ENCODE measurements at places on chromosomes 2 and 18.
A peak's percentile ranks its signal among the peaks of the same experiment; 100 is the strongest.

- DNase-seq: no peak
These were observed 23.0 kb upstream of the CPS1 start for GRCh38 chr2:210533389-210533788.

DNA sequence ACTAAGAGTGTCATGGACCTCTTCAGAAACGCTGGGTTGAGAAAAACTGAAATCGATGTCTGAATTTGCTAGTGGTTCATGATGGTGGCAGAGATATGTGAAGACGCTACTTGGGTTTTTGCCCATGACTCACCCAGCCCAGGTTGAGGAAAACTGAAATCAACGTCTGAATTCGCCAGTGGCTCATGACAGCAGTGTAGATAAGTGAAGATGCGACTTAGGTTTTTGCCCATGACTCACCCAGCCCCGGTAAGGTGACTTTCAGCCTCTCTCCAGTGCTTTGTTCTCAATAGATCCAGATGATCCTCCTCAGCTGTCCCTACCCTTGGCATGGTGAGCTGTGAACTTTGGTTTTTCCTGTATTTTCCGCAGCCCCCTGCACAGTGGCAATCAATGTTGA lies 105.3 kb upstream of the SIX3 start:
- DNase-seq: no peak

- no peak for DNase-seq
These were observed 110.3 kb upstream of the WDSUB1 start for GRCh38 chr2:159396799-159397198.

- no peak for DNase-seq
These were observed 104.7 kb upstream of the PKDCC start for GRCh38 chr2:41943159-41943558.

- no peak for DNase-seq
These were observed 835.3 kb downstream of the EPHA4 start for GRCh38 chr2:220736778-220737177.

- DNase-seq: no peak
These were observed 217.0 kb downstream of the C1D start for GRCh38 chr2:67845621-67846369.

DNA sequence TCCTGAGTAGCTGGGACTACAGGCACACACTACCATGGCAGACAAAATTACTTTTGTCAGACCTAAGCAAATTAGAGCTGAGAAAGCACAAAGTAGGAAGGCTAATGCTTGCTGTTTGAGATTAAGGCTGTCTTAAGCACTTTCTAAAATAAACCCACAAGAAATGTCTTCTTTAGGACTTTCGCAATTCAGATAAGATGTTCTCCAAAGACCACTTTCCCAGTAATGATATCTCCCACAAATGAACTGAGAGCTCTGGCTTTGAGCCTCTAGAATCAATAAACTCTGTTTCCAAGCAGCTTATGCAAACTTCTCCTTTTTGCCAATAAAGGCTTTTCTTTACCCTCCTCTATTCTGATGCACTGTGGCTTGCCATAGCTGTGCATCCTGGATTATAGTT lies 32.0 kb upstream of the GALNT1 start:
- peak; percentile 49 for DNase-seq

- no peak for DNase-seq
These were observed 2129.4 kb upstream of the PIK3C3 start for GRCh38 chr18:39825485-39826150.

DNA sequence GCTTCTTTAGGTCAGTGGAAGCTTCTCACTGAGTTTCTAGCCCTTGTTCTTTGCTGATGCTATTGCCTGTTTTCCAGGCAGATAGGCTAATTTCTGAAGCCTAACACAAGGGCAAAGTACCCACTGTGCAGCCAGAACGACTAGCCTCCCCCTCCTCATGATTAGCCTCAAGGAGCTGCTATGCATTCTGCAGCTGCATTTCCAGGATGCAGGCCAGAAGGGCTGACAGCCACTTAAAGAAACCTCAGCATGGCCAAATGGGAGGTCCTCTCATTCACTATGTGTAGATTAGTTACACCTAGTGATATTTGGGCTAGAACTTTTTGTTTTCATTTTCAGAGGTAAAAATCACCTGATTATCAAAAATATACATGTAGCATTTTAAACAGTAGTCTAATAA lies 216.0 kb downstream of the RAD51AP2 start:
- no peak for DNase-seq

GRCh38 chr2:127413200-127413599 lies 5.0 kb upstream of the PROC start:
- DNase-seq: no peak

GRCh38 chr2:239523954-239524330 lies 123.1 kb upstream of the HDAC4 start:
- no peak for DNase-seq

GRCh38 chr2:45626387-45627221 lies 15.5 kb upstream of the SRBD1 start:
- no peak for DNase-seq

Measured in Kasumi-1 (cell line).